Activated naive CD8-positive, alpha-beta T cell treated with anti-CD3 and anti-CD28 coated beads, Interleukin-2, amount 10 ng/mL, durations not matched to agents 7 days and 5 days (primary cell): ENCODE measurements at places on chromosomes 3 and 15. TPM values are rescaled to one million over a fixed set of nuclear protein-coding genes. Genes with fewer than 3 reads are reported as not detected.

NUP210 gene
- 163 TPM for total RNA-seq

LOXL1 gene
- total RNA-seq: 10.5 TPM

DNA sequence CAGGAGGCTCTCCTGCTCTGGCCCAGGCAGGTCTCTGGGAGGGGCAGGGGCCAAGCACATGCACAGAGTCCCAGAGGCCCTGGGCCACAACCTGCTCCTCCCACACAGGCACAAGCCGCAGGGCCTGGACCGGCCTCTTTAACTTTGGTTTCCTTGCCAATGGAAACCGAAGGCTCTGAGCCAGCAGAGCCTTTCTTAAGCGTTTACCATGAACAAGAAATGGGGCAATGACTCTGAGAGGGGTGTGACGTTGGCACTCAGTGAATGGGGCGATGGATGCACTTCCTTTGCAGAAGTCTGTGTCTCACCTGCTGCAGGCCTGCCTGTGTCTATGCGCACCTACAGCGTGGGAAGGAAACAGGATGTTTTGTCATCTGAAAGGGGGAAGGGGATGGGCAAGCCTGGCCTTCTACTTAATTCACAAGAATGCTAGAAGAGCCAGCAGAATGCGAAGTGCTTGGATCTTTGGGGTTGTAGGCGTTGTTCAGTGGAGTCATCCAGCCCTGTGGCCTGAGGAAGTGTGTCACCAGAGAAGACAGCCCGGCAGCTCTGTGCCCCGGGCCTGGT lies 41.8 kb downstream of the IFT122 start:
- H3K36me3 ChIP-seq: peaks cover 5% of the 10 kb centered on the region
- peak overlapping the region; percentile 27 for H3K27ac ChIP-seq
- H3K4me3 ChIP-seq: no peak overlapping the region
- H3K27me3 ChIP-seq: no peaks in the 10 kb centered on the region

DNA sequence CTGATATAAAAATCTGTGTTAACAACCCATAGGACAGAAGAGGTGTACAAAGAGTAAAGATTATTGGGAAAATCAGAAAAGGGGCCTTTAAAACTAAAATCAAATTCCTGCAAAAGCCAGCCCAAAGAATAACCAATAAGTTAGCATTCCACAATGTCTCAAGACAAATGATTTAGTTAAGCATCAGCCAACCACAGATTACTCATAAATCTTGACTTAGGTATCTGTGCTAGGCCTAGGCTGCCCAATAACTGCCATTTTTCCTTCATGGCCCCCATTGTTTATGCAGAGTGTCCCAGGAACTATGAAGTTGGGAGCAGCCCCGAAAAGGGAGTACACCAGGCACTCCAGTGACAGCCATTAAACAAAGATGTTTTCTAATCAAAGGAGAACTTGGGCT lies 7.4 kb downstream of the TRANK1 start:
- H3K36me3 ChIP-seq: no peaks in the 10 kb centered on the region
- no peaks in the 10 kb centered on the region for H3K4me1 ChIP-seq
- DNase-seq: no peak
- H3K27ac ChIP-seq: no peak overlapping the region
- no peak overlapping the region for H3K4me3 ChIP-seq

- H3K4me3 ChIP-seq: peak overlapping the region; percentile 97
- H3K36me3 ChIP-seq: peaks cover 31% of the 10 kb centered on the region
- peaks cover 56% of the 10 kb centered on the region for H3K4me1 ChIP-seq
- H3K27ac ChIP-seq: peak overlapping the region; percentile 96
- no peaks in the 10 kb centered on the region for H3K27me3 ChIP-seq
- DNase-seq: peak; percentile 70
Observed at GRCh38 chr15:84749111-84749991, 959 bp downstream of the ZNF592 start.

DNA sequence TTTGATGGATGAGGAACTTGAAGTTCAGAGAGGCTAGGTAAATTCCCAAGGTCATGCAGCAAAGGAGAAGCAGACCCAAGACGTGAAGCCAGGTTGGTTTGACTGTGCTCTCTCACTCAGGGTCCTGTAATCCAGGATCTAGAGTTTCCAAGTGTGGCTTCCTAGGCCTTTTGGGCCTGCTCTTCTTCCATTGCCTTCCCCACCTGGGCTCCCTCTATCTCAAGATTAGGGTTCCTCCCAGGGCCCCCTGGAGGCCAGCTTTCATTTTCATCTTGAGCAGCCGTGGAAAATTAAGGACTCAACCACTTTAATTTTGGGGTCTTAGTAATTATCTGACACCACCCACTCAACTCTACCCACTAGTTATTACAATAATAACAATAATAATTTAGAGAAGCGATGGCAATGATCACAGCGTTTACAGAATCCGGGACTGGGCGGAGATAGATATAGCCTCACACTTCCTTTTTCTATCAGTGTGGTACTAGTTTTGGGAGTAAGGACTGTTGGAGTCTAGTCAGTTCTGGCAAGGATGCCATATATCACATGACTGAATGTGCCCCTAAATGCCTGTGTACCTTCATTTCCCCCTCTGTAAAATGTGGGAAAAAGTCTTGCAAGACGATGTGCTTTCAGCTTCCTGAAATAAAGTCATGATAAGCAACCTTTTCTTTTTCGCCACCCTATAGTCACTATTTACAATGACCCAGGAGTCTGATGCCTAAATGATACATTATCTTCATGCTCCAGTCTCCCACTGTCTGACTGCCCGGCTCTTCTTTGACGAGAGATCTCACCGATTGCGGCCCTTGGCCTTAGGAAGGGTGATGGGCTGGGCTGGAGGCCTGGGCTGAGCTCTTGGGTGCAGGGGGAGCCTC lies 30.2 kb upstream of the MAGEF1 start:
- H3K36me3 ChIP-seq: no peaks in the 10 kb centered on the region
- H3K27me3 ChIP-seq: peaks cover 15% of the 10 kb centered on the region
- no peaks in the 10 kb centered on the region for H3K4me1 ChIP-seq
- peak; percentile 9 for DNase-seq
- H3K27ac ChIP-seq: no peak overlapping the region

- H3K27me3 ChIP-seq: no peaks in the 10 kb centered on the region
- DNase-seq: no peak
- peaks cover 25% of the 10 kb centered on the region for H3K4me1 ChIP-seq
- H3K4me3 ChIP-seq: peak overlapping the region; percentile 43
- H3K27ac ChIP-seq: no peak overlapping the region
Observed at GRCh38 chr3:138172625-138173024, 2.1 kb downstream of the DBR1 start.

DNA sequence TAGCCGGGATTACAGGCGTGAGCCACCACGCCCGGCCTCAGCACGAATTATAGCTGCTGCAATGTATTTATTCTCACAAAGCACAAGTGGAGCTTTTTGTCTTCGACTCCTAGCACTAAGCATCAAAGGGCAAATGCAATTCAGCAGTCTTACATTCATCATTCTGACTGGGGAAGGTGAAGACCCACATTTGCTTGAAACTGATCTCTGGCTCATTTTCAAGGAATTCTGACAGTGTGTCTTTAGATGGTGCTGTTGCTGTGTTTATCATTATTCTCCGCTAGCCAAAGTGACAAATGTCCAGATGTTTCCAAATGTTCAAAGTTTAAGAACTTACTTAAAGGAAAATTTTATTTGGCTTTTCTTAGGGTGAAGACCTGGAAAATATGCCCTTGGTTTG lies 55.9 kb downstream of the SGO1 start:
- H3K4me1 ChIP-seq: peaks cover 14% of the 10 kb centered on the region
- no peak for DNase-seq
- H3K36me3 ChIP-seq: peaks cover 64% of the 10 kb centered on the region
- no peaks in the 10 kb centered on the region for H3K27me3 ChIP-seq
- H3K4me3 ChIP-seq: no peak overlapping the region

DNA sequence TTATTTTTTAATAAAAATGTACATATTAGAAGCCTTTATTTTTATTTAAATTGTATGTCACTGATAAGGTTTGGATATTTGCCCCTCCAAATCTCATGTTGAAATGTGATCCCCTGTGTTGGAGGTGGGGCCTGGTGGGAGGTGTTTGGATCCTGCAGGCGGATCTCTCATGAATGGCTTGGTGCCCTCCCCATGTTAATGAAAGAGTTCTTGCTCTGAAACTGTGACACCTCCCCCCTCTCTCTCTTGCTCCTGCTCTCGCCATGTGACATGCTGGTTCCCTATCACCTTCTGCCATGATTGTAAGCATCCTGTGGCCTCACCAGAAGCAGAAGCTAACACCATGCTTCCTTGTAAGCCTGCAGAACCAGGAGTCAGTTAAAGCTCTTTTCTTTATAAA lies 13.0 kb downstream of the AGTR1 start:
- no peaks in the 10 kb centered on the region for H3K36me3 ChIP-seq
- H3K4me1 ChIP-seq: no peaks in the 10 kb centered on the region

DNA sequence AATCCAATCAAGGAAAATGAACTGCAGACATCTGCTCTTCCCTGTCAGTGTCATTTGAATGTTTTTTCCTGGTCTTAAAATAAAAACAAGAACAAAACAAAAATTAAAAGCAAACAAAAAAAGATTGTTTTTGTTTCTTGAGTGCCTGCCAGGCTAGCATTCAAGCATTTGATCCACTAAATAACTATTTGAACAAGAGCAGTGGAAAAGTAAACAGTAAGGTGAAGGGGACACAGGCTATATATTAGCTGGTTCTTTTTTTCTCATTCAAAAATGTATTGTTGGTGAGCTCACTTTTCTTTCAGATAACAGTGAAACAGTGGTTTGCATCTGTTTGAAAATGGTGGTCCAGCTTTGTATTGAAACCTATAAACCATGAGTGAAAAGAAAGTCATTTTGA lies 586.9 kb upstream of the SGO1 start:
- DNase-seq: no peak
- H3K36me3 ChIP-seq: no peaks in the 10 kb centered on the region
- no peaks in the 10 kb centered on the region for H3K27me3 ChIP-seq
- no peak overlapping the region for H3K4me3 ChIP-seq
- no peaks in the 10 kb centered on the region for H3K4me1 ChIP-seq

- H3K27me3 ChIP-seq: peaks cover 2% of the 10 kb centered on the region
- H3K27ac ChIP-seq: no peak overlapping the region
- H3K4me3 ChIP-seq: no peak overlapping the region
- no peaks in the 10 kb centered on the region for H3K4me1 ChIP-seq
Observed at GRCh38 chr15:71712182-71712581, 98.2 kb upstream of the NR2E3 start.

DNA sequence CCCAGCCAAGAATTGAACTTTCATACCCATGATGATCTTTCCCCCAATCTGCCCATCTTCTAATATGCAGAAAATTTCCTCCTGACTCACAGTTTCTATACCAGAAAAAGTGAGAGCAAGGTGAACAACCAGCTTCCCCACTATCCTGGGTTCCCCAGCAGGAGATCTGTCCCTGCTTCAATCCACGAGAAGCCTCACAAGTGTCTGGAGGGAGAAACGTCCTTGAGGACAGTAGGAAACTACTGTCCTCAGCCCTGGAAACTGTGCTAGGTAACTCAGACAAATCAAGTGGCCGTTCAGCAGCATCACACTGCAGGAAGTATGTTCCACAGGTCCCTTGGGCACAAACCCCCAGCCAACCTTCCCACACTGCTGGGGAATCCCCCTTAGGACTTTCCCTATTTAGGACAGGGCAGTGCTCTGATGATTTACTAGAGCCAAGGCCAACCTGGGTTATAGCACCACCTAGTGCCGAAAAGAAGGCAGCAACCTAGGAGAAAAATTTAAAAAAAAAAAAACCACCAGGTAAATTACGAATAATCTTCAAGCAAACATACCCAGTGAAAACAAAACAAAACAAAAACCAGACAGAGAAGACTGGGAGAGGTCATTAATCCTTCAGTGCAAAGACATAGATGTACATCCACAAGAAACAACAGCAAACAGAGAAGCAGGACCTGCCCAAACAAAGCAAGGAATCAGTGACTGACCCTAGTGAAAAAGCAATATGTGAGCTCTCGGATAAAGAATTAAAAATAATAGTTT lies 36.0 kb downstream of the MORC1 start:
- H3K36me3 ChIP-seq: no peaks in the 10 kb centered on the region
- H3K27me3 ChIP-seq: peaks cover 37% of the 10 kb centered on the region
- no peak overlapping the region for H3K4me3 ChIP-seq
- H3K4me1 ChIP-seq: no peaks in the 10 kb centered on the region
- DNase-seq: peak; percentile 29

DNA sequence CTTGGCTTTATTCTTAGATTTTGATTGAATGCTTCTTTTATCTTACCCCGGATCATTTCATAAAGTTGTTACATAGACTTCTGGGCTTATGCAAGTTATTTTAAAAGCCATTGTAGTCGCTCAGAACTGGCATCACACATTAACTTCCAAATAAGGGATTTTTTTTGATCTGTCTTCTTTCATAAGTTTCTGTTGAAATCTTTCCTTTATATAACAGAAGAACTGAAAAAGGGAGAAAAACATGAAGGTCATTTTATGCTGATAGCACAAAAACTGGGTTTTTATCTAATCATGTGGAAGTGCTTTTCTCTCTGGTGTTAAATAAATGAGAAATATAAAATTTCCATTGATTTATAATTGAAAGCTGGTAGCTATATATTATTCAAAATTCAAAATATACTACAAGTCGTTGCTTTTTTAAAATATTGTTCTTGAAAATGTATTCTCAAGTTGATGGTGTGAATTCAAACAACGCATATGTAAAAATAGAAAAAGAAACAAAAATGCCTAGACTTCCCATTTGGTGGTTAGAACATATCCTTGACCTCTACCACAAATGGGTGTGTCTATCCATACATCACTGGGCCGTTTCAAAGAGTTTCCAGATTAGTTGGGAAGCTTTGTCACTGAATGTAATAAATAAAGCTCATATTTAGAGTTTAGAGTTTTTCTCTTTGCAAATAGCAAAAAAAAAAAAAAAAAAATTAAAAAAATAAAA lies 258.3 kb upstream of the ZPLD1 start:
- DNase-seq: no peak
- H3K4me3 ChIP-seq: no peak overlapping the region
- H3K27me3 ChIP-seq: peaks cover 4% of the 10 kb centered on the region
- H3K4me1 ChIP-seq: peaks cover 3% of the 10 kb centered on the region

GRCh38 chr3:146154316-146154715 lies 6.7 kb downstream of the PLOD2 start:
- no peak overlapping the region for H3K4me3 ChIP-seq
- H3K4me1 ChIP-seq: no peaks in the 10 kb centered on the region
- peaks cover 20% of the 10 kb centered on the region for H3K27me3 ChIP-seq
- H3K36me3 ChIP-seq: no peaks in the 10 kb centered on the region
